ENCODE measurements at places on chromosomes 12 and 14. TPM values are rescaled to one million over a fixed set of nuclear protein-coding genes. Genes with fewer than 3 reads are reported as not detected.

The NYNRIN gene
- 8.0 TPM for total RNA-seq

The LGR5 gene
- total RNA-seq = not detected

The EGLN3 gene
- 153 TPM for total RNA-seq

The TAS2R7 gene
- not detected for total RNA-seq

The ATL1 gene
- 1.6 TPM for total RNA-seq

DNA sequence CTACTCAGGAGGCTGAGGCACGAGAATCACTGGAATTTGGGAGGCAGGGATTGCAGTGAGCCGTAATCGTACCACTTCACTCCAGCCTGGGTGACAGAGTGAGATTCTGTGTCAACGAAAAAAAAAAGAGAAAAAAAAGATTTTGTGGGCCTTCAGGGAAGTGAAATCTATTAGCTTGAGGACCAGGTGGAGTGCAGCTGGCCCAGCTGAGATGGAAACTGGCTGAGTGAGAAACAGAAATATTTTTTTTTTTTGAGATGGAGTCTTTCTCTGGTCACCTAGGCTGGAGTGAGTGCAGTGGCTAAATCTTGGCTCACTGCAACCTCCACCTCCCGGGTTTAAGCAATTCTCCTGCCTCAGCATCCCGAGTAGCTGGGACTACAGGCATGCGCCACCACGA, 2.3 kb upstream of the CLEC4C start:
- DNase-seq = no peak

DNA sequence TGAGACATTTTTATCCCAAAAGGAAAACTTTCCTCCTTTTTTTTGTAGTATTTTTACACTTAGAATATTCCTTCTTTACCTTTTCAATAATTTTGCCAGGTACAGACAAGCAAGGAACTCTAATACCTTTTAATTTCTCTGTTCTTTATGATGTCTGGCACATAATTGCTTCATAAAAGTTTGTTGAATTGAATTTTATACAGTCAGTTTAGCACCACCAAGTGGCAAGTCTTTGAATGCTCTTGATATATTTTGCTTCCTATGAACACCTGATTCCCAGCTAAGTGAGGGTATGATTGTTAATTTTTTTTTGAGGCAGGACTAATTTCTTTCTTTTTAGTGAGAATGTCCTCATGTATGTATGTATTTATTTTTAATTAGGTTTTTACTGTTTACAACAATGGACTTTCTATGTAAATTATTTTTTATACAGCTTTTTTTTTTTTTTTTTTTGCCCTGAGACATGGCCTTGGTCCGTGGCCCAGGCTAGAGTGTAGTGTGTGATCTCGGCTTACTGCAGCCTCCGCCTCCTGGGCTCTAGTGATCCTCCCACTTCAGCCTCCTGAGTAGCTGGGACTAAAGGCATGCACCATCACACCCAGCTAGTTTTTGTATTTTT, 6.9 kb downstream of the TBC1D15 start:
- no peak for DNase-seq

DNA sequence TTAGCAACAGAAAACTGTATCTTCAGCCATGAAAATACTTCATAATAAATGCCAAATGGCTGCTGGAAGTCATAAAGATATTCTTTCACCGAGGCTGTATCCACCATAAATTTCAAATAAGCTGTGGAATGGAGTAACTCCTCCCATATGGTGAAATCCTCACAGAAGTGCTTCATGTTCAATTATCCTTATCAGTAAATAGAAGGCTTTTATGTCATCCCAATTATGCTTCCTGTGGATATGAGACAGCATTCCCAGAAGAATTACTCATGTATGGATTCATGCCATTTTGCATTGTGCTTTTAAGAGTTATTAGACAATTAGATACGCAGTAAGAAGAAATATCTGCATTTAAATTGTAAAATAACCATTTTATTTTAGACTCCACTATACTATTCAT, 99.0 kb downstream of the RTN1 start:
- no peak for DNase-seq

- no peak for DNase-seq
Measured at GRCh38 chr14:59543873-59544272, 32.7 kb downstream of the CCDC175 start.

DNA sequence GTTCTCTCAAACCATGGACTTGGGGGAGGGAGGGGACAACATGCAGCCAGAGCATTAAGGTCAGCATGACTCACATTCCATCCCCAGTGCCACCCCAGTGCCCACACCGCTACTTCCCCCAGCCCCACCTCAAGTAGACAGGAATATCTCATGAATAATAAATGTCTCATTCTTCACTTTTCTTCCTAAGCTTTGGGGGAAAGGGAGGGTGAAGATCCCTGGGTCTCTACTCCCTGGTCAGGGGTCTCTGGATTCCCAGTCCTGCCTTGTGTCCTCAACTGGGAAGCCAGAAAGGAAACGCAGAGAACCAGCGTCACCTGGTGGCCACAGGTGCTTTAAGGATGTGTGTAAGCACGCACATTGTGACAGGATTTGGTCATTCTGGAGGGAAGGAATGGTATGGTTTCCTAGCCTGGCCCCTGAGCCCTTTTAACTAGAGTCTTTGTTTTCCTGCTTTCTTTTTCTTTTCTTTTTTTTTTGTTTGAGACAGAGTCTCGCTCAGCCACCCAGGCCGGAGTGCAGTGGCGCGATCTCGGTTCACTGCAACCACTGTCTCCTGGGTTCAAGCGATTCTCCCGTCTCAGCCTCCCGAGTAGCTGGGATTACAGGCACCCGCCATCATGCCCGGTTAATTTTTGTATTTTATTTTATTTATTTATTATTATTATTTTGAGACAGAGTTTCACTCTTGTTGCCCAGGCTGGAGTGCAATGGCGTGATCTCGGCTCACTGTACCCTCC, 3.4 kb downstream of the GPR84 start:
- DNase-seq = peak; percentile 71

GRCh38 chr12:72605975-72606374, 333.8 kb downstream of the TRHDE start:
- no peak for DNase-seq

GRCh38 chr12:29732191-29732590, 51.6 kb downstream of the TMTC1 start:
- no peak for DNase-seq

DNA sequence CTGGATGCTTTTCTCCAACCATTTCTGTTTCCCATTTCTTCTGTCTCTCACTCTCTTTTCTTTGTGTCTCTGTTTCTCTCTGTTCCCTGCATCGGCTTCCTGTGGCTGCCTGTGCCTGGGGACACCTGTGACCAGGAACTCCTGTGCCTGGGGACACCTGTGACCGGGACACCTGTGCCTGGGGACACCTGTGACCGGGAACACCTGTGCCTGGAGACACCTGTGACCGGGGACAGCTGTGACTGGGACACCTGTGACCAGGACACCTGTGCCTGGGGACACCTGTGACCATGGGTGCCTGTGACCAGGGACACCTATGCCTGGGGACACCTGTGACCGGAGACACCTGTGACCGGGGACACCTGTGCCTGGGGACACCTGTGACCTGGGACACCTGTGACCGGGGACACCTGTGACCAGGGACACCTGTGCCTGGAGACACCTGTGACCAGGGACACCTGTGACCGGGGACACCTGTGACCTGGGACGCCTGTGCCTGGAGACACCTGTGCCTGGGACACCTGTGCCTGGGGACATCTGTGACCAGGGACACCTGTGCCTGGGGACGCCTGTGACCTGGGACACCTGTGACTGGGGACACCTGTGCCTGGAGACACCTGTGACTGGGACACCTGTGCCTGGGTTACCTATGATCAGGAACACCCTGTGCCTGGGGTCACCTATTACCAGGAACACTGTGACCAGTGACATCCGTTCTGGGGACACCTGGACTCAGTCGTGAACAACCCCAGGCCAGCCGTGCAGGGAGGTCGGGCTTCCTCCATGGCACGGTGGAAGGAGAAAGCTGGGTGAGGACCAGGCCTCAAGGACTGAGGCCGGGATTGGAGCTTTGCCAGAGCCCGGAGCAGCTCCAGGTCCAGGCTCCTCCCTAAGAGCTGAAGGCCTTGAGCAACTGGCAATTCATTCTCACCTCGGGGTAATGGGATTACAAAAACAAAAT, 23.4 kb upstream of the FBRSL1 start:
- no peak for DNase-seq
